Glutamatergic neuron (in vitro differentiated cells): ENCODE measurements at places on chromosomes 5 and 9.

GRCh38 chr9:23850242-23850689 is 24.2 kb upstream of the ELAVL2 start:
- DNase-seq, result peak; percentile 74

DNA sequence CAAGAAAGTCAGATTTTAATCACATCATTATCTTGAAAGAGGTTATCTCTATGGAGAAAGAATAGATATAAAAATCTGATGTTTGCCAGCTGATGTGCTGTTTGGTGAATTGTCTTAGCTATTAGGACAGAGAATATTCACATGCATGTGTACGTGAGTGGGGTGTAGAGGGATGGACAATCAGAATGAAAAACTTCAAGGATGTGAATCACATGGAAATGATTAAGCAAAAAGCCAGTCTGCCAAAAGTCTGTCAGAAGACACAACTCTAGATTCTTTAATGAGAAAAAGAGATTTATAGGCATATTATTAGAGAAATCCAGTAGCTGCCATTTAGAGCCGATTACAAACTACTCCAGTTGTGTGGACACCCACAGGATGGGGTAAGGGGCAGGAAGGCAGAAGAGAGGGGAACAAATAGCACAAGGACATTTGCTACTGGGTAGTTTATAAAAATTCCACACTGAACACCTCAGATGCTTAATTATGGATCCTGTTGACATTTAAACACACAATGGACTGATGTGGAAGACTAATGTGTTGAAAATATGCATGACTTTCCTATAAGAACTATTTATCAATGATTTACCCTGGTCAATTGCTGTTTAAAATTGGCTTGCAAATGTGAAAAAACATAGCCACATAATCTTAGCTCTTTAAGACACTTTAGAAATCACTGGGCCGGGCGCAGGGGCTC is 127.4 kb downstream of the PTTG1 start:
- no peak for DNase-seq

DNA sequence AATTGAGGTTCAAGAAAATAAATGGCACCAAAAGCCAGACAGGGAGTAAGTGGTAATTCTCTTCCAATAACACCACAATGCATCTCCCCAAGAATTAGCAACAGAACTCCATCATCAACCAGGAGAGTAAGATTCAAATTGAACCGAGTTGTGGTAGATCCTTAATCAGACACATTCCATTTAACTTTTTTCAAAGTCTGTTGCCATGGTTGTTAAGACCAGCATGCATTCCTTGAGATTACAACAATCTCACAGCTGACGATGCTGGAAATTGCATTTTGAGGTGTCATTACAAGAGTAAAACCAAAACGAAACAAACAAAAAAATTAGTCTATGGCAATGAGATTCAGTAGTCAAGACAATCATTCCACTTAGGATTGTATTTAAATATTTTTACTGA is 78.9 kb upstream of the ZNF462 start:
- DNase-seq, result no peak

GRCh38 chr5:149645236-149645635 is 63.9 kb downstream of the ARHGEF37 start:
- DNase-seq, result no peak

DNA sequence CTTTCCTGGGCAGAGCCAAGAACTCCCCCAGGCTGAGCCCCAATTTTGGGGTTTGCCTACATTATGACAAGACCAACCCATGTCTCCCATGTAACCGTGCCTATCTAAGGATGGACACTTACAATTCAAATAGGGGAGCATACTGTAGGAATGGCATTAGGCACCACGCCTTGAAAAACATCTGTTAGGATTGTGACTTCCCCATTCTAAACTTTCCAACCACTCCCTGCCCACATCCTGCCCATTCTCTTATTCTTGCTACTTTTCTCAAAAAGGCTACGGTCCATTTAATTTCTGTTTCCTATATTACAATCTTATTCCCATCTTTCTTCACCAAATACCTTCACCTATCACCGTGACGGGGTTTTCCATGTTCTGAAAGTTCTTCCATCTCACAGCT is 99.2 kb downstream of the LPAR1 start:
- DNase-seq, result no peak

DNA sequence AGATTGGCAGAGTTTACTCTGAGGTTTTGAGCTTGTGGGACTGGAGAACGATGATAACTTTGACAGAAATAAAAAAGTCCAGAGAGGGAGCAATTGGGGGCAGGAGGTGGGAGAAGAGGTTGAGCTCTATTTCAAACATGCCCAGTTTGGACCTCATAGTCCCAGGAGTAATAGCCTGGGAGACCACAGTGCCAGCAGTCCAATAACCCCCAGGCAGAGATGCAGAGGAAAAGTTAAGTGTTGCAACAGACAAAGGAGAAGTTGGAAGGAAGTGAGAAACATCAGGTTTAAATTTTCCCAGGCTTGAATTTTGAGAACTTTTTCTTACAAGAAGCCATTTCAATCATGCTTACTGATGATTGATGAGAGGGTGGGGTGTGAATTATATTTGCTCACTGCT is 117.0 kb upstream of the GHR start:
- no peak for DNase-seq

- DNase-seq, result no peak
Observed at GRCh38 chr9:120791161-120791560, 2.1 kb downstream of the FBXW2 start.

GRCh38 chr5:155270725-155271124 is 257.2 kb downstream of the KIF4B start:
- no peak for DNase-seq

- no peak for DNase-seq
Observed at GRCh38 chr9:81303658-81304057, 385.7 kb downstream of the TLE1 start.

GRCh38 chr9:88586452-88586851 is 51.5 kb downstream of the NXNL2 start:
- no peak for DNase-seq

GRCh38 chr9:112787978-112788377 is 37.4 kb downstream of the SNX30 start:
- no peak for DNase-seq

- DNase-seq, result no peak
Observed at GRCh38 chr5:145949474-145949873, 13.1 kb downstream of the SH3RF2 start.

GRCh38 chr9:79060766-79061165 is 511.0 kb upstream of the TLE4 start:
- DNase-seq, result no peak

GRCh38 chr9:18544456-18544855 is 70.5 kb downstream of the ADAMTSL1 start:
- DNase-seq, result no peak

DNA sequence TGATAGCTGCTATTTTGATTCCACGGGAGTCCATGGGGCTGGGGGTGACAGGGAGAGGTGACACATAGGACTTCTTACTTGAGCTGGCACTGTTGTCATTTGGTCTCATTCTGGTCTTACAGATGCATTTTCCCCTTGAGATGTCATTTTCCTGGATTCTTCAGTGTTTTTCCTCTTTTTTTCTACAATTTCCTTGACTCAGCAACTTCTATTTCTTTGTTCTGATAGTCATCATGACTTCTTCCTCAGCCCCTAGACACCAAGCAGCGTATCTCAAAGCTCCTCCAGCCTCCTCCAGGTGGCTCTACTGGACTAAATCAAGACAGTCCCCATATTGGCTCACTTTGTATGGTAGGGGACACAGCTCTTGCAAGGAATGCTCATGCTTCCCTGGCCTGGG is 16.5 kb downstream of the LVRN start:
- no peak for DNase-seq

GRCh38 chr9:112332674-112332976 is 794 bp downstream of the PTBP3 start:
- DNase-seq, result no peak

DNA sequence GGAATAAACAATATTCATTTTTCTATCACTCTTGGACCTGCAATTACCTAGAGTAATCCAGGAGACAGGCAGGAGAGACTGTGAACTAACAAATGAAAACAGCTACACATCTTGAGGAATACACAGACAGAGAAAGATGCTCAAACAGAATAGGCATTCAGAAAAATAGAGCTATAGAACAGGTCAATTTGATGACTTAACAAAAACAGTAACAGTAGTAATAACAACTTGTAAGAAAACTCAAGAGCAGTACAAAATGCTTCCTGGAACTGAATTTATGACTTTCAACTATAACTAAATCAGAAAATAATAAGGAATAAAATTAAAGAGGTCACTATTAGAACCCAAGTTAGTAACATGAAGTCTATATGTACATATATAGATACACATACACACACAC is 579.3 kb downstream of the TLR4 start:
- DNase-seq, result no peak

DNA sequence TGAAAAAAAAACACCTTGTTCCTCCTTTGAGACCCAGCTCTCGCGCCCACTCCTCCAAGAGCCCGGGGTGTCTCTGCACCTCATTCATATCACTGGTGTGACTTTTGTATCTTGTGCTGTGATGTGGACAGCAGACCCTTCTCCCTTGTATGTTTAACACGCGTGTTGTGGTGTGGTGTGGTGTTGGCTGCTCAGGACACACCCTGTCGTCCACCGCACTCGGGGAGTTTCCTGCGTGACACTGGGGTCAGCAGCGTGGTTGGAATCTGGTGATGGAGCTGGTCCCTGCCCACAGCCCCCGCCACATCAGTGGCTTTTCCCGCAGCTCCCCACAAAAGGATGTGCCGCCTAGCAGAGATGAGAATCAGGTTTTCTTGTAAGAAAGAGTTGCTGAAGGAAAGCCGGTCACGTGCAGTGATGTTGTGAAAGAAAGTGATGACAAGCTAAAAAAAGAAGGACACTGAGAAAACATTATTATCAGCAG is 61.5 kb downstream of the TENT4A start:
- DNase-seq, result no peak

- DNase-seq, result no peak
Observed at GRCh38 chr5:142971303-142972013, 201.3 kb downstream of the ARHGAP26 start.

DNA sequence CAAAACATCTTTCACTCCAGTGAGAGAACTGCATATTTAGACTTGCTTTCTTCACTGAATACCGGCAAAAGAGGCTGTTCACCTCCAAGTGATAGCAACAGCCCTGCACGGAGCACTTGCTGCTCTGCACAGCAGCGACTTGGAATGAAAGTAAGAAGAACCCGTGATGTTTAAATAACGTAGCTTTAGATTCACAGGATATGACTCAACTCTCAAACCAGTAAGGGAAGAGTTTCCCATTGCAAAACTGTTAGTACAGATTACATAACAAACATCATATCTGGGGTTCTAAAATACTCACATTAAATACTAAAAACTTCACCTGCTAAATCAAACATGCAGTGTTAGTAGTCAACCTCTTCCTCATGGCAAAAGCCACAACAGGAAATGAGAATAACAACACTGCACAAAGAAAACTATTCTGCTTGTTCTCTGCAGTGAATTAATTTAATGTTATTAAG is 203.4 kb downstream of the MCTP1 start:
- no peak for DNase-seq

DNA sequence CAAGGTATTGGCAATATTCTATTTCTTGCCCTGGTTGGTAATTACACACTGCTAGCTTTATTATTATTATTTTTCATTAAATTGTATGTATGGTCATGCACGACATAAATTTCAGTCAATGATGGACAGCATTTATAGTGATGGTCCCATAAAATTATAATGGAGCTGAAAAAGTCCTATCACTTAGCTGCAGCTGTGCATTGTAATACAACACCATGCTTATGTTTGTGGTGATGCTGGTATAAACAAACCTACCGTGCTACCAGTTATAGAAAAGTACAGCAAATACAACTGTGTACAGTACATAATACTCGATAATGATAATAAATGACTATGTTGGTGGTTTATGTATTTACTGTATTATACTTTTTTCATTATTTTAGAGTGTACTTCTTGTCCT is 65.5 kb downstream of the NR3C1 start:
- no peak for DNase-seq

- DNase-seq, result no peak
Observed at GRCh38 chr5:145855763-145856267, 17.0 kb downstream of the GRXCR2 start.

DNA sequence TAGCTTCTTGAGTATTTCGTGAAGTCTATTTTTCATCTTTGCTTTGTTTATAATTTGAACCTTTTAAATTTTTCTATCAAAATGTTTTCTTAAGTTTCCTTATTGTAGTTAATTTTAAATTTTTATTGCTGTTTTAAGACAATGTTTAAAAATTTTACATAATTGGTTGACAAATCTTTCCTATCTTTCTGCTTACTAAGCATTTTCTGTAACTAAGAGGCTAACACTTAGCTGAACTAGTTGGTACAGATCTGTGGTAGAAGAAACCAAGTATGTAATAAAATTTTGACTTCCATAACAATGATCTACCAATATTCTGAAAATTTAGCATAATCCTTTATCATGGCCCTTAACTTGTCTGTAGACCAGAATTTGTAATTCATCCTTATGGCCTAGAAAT is 32.3 kb upstream of the TNPO1 start:
- DNase-seq, result no peak

DNA sequence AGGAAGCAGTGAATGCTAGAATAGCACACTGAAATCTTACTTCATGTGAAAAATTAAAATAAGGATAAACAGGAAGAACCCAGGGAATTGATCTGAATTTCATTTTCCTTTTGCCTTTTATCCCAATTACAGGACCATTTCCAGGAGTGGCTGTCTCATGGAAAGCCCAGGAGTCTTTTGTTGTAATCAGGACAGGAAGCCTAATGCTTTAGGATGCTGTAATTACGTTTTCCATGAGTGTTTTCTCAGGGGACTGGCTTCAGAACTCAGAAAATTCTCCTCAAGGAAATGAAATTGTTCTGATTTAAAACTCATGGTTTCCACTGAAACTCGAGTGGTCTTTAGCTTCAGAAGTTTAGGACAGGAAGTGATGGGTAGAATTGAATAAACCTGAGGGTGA is 56.6 kb upstream of the CAMK4 start:
- no peak for DNase-seq

- DNase-seq, result peak; percentile 42
Observed at GRCh38 chr5:81207009-81207408, 26.1 kb upstream of the CKMT2 start.

- DNase-seq, result no peak
Observed at GRCh38 chr5:142175461-142176142, 67.0 kb downstream of the NDFIP1 start.

GRCh38 chr5:133396187-133396741 is 216.1 kb downstream of the FSTL4 start:
- no peak for DNase-seq

- DNase-seq, result no peak
Observed at GRCh38 chr9:22922222-22922621, 475.6 kb downstream of the DMRTA1 start.

DNA sequence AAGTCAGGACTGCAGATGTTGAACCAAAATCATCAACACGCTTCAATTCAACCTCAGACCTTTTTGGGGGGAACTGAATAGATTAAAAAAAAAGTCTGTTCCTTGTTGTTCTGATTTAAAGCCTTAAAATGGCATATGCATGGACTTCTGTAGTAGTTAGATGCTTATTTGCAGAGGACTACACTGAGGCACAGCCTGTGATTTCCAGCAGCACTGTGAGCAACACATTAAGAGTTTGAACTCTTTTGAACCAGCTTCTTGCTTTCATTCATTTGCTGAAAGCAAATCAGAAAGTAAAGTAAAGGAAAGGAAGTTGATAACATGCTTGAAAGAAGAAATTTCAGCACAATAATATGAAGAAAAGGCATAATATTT is 60.7 kb upstream of the DMAC1 start:
- no peak for DNase-seq

GRCh38 chr5:153485641-153486040 is 4.8 kb upstream of the GRIA1 start:
- DNase-seq, result no peak
